ENCODE measurements at places on chromosomes 4 and X.

- DNase-seq: no peak
These were observed 229.2 kb downstream of the RBMX2 start for GRCh38 chrX:130631011-130631410.

- no peak for DNase-seq
These were observed 262.0 kb downstream of the BCOR start for GRCh38 chrX:39835776-39836175.

GRCh38 chrX:106450405-106450804, 161.4 kb upstream of the RADX start:
- DNase-seq: no peak

- DNase-seq: no peak
These were observed 69.8 kb downstream of the COL25A1 start for GRCh38 chr4:109232681-109233080.

GRCh38 chr4:25320773-25321172, 8.2 kb downstream of the ZCCHC4 start:
- DNase-seq: no peak

DNA sequence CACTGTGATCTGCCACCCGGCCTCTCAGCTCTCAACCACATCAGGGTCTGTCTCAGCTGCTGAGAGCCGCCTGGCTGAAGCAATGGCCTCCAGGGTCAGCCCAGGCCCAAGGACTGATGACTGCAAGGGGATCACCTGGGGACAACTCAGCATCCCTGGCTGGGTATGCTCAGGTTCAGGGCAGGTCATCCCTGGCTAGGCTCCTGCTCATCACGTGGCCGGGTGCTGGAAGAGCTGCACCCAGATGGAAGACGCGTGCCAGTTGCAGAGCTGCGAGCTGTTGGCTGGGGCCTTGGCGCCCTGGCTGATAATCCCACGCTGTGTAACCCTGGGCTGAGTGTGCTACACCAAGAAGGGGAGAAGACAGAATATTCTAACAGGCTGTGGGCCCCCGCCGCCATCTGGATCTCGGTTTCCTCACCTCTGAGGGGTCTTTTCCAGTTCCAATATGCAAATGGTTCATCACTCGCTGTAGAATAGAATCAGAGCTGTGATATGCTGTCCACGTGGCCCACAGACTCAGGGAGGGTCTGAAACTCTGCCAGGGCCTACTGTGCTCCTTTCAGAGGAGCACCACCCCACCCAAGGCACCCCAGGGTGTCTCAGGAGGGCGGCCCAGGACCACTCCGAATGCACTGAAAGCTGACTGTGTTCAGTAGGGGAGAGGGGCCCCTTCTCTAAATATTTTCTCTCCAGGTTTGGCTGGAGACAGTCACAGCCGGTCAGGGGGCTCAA, 338.8 kb downstream of the BCOR start:
- no peak for DNase-seq

- DNase-seq: no peak
These were observed 184.7 kb downstream of the TMA16 start for GRCh38 chr4:163679189-163679588.

- no peak for DNase-seq
These were observed 186.5 kb downstream of the AR start for GRCh38 chrX:67730296-67730695.

GRCh38 chrX:53374222-53374820, 48.1 kb downstream of the SMC1A start:
- DNase-seq: no peak

GRCh38 chrX:132712350-132712749, 223.5 kb upstream of the MBNL3 start:
- DNase-seq: no peak

DNA sequence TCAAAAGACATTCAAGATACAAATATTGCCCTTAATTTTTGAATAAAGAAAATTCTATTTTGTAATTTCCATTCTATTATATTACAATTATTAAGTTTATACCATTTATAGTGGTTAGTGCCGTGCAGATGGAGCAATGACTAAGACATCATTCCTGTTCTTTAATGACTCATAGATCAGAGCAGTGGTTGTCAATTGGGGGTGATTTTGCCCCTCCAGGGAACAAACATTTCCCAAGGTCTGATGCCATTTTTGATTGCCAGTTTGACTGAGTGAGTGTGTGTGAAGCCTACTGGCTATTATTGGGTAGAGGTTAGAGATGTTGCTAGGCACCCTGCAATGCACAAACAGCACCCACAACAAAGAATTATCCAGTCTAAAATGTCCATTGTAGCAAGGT, 97.9 kb upstream of the DDIT4L start:
- DNase-seq: no peak

GRCh38 chrX:37302569-37302968, 46.6 kb upstream of the PRRG1 start:
- DNase-seq: no peak

GRCh38 chrX:145840531-145840930, 22.9 kb downstream of the SLITRK2 start:
- no peak for DNase-seq

- DNase-seq: no peak
These were observed 405.3 kb upstream of the FAT1 start for GRCh38 chr4:187128976-187129375.

GRCh38 chrX:14697451-14697850, 168.1 kb downstream of the GLRA2 start:
- no peak for DNase-seq

GRCh38 chr4:186852073-186852420, 128.4 kb upstream of the FAT1 start:
- no peak for DNase-seq

- no peak for DNase-seq
These were observed 50.0 kb downstream of the CCNI start for GRCh38 chr4:77025643-77026321.

GRCh38 chrX:104253567-104254441, 929 bp downstream of the ESX1 start:
- no peak for DNase-seq

DNA sequence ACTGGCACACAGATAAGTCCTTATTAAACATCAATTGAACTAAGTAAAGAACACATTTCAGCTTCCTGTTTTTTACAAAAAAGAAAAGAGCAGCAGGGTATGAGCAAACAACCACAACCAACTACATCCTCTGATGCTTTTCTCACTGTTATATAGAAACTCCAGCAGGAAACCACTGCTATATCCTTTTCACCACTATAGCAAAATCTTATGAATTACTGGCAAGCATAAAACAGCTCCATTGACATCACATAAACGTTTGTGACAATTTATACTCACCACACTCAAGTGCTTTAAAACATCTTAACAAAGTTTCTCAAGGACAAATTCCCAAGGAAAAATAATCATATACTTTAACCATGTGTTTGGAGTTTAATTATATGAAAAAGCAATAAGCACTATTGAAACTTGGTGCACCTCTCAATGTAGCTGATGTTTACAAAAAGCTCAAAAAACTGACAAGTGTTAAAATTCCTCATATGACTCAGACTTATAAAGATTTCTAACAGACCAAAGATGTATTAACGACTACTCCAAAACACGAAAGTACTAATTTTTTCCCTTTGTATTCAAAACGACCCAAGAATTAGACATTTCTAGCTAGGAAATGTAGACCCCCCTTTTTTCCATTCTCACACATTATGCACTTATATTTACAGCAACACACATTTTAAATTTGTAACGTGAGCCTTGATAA, 12.9 kb downstream of the GPRIN3 start:
- DNase-seq: no peak

DNA sequence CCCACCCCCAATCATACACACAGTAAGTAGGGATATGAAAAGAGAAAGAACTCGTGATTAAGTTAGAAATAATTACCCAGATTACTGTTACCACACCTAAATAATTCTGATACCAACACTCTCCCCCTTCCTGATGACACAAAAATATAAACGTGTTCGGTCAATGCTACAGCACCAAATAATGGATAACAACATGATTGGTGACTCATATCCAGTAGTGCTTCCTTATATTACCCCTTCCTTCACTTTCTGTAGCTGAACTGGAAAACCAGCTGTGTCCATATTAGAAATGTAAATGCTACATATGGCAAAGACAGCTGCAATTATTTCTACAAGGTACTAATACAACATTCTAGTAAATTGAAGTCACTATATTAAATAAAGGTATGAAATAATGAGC, 20.8 kb downstream of the EIF4E start:
- DNase-seq: no peak

DNA sequence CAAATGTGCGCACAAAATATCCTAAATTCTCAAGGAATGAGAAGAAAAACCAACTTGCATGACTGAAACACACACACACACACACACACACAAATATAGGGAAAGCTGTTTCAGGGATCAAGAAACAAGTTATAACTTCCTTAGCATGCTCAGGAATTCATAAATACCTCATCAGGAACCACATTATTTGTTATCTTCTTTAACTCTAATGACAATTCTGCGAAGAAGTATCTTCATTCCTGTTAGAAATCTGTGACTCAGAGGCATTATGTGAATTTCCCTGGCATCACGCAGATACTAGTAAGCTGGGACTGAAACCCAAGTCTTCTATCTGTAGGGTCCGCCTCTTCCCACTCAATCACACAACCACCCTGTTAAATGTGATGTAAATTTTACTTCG, 30.3 kb downstream of the TMPRSS11A start:
- no peak for DNase-seq

DNA sequence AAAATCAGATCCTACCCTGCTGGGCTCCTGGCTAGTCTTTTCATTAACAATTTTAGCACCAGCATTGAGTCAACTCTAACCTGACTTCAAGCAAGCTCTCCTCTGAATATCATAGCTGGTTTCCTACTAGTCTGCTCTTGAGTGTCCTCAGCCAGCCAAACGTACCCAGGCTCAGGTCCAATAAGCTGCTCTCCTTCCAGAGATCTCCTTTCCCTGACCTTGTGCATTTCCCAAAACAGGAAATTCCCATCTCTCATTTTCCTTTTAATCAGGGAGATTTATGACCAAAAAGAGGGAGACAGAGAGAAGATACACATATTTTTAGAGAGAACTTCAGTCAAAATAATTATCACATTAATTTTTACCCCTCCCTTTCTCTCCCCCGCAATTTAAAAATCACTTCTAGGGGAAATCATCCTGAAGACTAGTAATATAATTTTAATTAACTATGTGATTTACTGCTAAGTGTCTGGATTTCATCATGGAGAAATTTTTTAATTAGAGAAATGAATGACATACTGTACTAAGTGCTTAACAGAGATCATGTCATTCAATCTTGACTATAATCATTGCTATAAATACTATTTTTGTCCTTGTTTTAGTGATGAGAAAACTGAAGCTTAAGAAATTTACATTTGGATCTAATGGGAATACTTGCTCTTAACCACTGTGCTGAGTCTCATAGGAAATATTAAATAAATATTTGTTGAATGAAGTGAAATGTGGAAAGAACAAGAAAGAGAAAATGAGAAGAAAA, 421.7 kb upstream of the INTU start:
- DNase-seq: no peak

DNA sequence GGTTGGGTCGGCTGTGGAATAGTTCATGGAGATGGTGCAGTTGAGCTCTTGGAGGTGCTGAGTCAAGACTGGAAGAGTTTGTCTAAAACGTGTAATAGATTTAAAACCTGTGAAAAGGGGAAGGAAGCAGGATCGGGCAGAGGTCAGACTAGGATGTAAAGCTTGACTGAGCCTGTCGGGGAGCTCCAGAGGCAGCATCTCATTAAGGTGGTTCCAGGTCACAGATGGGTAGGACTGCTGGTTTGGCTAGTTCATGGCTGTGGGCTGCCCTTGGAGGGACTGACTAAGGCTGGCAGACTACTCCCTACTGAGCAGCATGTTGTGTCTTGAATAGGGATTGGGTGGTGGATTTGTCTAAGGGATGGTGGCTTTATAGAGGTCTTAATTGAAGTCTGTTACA, 28.4 kb upstream of the WDR1 start:
- no peak for DNase-seq

DNA sequence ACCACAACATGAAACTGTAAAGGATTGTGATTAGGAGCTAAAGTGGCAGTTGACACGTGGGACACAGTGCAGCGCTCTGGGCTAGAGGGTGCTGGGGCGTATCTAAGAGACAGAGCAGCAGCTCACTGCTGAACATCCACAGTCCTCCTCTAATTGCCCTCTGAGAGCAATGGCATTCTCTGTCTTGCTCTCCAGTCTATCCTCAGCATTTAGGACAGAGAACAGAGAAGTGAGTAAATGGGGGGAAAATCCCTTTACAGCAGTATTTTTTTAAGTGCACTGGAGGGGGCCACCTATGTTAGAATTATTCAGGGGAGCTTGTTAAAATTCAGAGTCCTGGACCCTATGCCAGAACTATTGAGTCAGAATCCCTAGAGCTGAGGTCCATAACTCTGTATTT, 4.2 kb upstream of the TMEM154 start:
- DNase-seq: no peak

DNA sequence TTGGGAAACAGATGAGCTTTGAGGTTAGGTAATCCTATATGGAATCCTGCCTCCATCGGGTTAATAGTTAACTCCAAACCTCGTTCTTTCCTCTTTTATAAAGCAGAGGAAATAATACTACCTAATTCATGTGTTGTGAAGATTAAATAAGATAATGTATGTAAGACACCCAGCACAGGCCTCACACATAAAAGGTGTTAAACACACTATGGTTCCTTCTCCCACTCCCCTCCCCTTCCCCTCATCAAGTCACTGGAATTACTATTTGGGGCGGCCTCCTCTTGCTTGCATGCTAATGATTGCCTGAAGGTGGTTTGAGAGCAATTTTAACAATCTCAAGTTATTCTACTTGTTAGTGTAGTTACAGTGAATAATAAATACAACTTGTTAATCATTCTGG, 404.4 kb upstream of the RASGEF1B start:
- DNase-seq: no peak

- no peak for DNase-seq
These were observed at the start of gene SLC25A43 for GRCh38 chrX:119398974-119399771. Gene SLC25A43 (plus strand): TSS chrX:119399336. CDS start chrX:119399404, 68 bp downstream.

DNA sequence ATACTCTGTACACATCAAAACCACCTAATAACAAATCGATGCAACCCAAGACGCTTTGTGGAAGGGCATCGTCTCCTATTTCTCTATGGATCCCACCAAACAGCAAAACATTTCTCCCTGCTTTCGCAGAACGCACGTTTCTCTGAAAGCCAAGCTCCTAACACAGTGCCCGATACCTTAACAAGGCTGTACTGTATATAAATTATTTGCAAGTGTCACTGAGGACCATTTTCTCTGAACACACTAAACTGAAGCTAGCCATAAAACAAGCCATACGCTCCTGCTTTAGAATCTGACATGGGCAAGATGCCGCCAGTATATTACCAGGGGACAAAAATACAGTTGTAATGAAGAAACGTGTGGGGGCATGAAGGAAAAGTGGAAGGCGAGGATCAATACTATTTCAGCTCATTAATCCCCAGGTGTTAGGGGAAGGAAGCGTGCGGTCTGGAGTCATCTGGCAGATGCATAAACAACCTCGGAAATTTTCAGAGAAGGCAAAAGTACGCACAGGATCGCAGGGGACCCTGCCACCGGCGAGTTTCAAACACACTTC, 703 bp downstream of the KCNIP4 start:
- no peak for DNase-seq

- DNase-seq: no peak
These were observed 312.0 kb upstream of the MAGEB2 start for GRCh38 chrX:29903360-29903759.

DNA sequence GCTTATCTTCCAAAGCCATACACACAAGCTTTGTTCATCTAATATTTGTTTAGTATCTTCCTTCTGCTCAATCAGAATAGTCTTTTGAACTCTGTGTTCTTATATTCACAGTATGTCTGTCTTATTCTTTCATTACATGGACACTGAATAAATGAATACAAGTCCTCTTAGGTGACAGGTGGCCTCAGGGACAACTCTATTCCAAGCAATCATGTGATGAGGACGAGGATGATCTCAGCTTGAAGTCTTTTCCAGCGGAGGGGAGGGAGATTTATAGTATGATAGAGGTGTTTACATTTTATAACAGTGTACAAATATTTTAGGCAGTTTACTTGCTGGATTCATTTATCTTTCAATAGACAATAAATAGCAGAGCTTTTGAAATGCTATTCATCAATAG, 300.4 kb downstream of the NLGN4X start:
- DNase-seq: no peak

Measured in activated CD4-positive, alpha-beta T cell treated with anti-CD3 and anti-CD28 coated beads for 1 hour (primary cell).